Activated CD4-positive, alpha-beta T cell treated with anti-CD3 and anti-CD28 coated beads, Interleukin-2, amount 50 U/mL, for 48 hours (primary cell): ENCODE measurements at places on chromosomes 3 and 15.

- DNase-seq, result no peak
These were observed 115.4 kb upstream of the C15orf61 start for GRCh38 chr15:67405208-67406191.

DNA sequence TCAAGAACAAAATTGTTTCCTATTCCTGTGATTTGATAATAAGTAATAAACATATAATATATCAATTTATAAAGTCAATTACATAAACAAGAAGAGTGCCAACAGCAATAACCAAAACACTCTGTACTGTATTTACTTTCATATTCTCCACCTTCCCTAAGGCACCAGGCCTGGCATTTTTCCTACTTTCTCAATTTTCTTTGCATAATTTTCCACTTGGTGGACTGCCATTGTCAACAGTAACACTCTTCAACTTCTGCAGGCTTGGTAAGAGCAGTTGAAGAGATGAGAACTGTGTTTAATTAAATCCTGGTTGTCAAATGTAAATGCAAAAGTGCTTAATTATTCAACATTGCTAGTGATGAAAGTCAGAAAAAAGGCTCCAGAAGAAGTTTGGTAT lies 229.8 kb upstream of the PLSCR5 start:
- no peak for DNase-seq

DNA sequence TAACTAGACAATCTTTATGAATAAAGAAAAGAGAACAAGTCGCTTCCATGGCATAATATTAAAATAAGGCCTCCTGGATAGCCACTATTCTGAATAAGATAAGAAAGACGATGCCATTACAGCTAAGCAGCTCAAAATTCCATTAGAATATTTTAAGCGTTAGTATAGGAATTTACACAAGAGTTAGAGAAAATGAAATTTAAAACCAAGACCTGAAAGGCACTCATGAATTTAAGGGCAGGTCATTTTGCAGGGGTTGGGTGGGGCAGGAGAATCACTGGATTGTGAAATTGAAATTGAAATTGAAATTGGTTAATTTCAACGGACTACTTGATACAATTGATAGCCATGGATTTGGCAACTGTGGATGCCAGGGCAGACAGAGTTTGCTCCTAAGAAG lies 91.8 kb upstream of the GOLGA8J start:
- no peak for DNase-seq

- DNase-seq, result no peak
These were observed 2.4 kb upstream of the STT3B start for GRCh38 chr3:31530039-31530959.

- no peak for DNase-seq
These were observed 140.2 kb upstream of the LYSMD4 start for GRCh38 chr15:99873451-99873850.

GRCh38 chr3:24199300-24199699 lies 254.2 kb downstream of the NR1D2 start:
- DNase-seq, result no peak
